Retina (tissue), 1 donor: ENCODE measurements at places on chromosomes 12 and 14.

DNA sequence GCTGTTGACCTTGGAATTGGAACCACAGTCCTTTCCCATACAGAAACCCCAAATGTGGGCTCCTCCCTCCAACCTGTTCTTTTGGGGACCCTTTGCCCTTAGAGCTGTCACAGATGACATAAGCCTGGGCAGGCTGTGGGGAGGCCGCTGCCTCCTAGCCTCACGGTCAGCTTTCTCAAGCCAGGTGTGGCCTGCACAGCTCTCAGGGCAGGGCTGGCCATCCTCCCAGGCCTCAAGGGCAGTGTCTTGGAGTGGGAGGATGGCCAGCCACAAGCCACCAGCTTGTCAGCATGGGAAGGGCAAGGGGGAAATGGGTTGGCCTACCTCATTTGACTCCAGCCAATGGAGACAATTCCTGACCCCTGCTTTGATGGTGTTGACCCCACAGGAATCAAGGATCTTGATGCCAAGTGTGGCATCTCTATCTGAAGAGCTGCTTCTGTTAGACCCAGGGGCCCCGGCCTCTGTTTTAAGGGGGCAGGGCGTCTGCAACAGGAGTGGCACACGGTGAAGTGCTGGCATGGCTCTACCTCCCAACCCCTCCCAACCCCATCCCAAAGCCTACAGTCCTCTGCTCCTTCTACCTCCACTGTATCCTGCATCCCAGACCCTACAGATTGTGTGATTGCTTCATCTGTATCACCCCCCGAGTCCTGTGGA, 11.5 kb downstream of the CBLN3 start:
- no peak for DNase-seq

DNA sequence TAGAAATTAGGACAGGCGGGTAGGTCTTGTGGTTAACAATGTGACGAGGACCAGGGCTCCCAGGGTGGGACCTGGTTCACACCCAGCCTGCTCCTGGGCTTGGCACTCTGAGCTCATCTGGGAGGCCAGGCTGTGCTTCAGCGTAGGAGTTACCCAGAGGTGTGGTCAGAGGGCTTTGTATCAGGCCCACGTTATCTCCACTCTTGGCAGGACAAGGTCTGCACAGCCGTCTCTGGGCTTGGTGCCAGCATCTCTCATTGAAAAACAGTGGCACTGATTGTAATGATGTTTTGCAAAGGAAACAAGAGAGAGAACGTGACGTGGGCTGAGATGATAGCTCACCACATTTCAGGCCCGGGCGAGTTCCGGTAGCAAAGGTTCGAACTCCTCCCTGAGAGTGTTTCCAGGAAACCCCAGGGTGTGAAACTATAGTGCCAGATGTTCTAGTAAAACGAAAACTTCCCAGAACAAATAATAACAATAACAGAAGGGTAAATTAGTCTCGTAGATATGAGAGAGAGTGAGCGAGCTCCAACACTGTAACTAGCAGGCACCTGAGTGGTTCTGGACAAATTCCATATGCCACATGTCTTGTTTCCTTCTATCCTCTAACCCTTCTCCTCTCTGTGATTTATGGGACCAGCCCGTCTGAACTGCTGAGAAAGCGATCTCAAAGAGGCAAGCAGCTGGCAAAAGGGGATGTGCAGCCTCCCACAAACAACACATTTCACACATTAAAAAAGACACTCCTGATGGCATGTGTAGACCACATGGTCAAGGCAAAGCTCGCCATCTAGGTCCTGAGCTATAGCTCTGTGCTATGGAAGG, 227.3 kb downstream of the KTN1 start:
- no peak for DNase-seq

DNA sequence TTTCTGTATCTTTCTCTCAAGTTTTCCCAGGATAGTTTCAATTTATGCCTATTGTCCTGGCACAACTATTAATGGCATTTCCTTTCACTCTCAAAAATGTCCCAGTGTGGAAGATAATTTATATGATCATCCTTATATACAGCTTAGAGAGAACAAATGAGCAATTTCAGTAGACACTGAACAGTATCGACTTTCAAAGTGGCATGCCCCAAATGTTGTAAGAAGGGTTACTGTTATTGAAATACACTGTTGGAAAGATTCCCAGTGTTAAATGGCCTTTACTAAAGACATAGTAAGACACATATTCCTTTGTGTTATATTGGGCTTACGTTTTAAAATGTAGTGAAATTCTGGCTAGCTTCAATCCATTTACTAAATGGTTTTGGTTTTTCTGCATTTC, 202.3 kb upstream of the CDKN3 start:
- no peak for DNase-seq

- no peak for DNase-seq
Measured at GRCh38 chr12:120136093-120136770, 19.7 kb upstream of the RAB35 start.

DNA sequence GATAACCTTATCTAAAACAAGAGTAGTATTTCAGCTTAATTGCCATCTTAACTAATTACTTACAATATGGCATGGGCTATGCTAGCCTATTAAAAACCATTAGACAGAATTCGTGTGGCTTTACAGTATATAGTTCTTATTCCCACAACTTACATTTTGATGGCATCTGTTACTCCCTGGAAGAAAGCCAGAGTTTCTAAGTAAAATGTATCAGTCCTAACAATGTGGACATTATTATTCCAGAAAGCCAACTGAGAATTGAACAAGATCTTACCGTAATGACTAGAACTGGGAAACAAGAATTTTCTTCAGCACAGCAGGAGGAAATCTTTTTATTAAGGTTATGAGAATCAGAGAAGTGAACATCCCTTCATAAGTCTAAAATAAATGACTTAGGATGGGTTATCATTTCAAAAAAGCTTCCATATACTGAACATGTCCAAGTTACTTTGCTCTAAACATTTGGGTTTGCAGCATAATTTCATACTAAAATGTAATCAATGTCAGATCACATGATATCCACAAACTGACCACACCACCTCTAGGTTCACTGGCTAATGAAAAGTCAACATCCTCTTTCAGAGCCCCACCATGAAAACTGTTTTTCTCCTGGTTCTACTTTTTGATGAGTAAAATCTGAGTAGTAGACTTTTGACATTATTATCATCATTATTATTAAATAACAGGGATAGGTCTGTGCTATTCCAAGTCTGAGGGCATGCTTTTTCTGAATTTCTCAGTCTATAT, 179.7 kb downstream of the SSPN start:
- no peak for DNase-seq

DNA sequence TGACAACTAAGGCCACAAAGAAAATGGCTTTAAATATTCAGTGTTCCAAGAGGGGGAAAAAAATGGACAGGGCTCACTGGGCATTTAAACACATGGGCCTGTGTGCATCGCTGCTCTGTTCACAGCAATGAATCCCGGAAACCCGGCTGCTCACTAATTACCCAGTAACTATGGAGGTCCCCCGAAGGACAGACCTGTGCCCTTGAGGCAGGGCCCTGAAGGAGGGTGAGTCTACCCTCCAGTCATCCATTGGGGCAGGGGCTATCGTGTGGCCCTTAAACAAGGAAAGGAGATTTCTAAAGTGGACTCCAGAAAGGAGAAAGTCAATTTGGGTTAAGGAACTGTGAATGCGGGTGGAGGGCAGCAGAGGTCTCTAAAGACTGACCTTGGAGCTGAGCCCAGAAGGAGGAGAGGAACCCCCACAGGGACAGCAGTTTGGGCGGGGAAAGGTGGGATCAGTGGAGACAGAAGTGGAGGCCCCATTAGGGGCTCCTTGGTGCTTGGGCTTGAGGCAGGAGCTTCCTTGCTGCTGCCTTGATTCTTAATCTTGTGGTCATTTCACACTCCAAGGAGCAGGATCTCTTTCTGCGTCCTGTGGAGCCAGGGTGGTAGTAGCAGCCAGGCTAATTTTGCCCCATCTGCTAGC, 1.4 kb upstream of the CLMN start:
- peak; percentile 47 for DNase-seq

DNA sequence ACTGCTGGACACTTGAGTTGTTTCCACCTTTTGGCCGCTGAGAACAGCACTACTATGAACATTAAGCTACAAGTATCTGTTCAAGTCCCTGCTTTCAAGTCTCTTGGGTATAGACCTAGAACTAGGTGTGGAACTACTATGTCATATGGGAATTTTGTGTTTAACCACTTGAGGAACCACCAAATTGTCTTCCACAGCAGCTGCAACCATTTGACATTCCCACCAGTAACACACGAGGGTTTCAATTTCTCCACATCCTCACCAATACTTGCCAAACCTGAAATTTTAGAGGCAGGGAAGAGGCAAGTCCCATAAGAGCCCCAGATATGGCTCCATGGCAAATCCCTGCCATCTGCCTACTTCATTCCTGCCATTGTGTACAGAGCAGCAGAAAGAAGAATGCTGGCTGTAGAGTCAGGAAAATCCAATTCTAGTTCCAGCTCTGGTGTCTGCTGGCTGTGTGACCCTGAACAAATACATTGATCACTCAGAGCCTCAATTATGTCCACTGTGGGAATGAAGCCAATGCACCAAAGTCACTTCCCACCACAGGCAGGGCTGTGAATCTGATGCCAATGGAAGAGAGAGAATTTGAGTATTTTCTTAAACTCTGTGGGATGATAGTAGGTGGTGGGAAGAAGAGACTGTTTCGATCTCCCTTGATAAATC, 17.8 kb downstream of the PITPNM2 start:
- DNase-seq, result no peak

DNA sequence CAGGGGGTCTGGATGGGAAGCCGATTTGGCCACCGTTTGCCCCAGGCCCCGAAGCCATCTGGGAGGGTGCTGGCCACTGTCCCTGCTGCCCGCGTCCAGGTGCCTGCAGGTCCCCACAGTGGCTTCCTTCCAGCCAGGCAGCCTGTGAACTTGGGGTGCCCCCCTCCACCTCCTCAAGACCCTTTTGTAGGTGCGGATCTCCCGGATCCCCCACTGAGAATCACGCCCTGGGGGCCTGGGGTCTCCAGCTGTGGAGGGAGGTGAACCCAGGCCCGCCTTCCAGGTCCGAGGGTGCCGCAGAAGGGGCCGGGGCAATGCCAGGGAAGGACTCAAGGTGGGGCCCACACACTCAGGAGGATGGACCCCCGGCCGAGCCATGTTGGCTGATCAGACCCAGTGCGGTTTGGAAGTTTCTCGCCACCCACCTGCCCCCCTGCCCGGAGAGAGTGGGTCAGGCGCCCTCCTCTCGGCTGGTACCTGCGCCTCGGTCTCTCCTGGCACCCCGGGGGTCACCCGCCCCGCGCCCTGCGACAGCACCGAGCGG, 1.7 kb downstream of the MMP17 start:
- no peak for DNase-seq

GRCh38 chr12:129659961-129660622, 243.7 kb downstream of the TMEM132D start:
- DNase-seq, result peak; percentile 32

GRCh38 chr12:60335745-60336144, 739.9 kb downstream of the SLC16A7 start:
- no peak for DNase-seq

- DNase-seq, result no peak
Measured at GRCh38 chr14:66000766-66001165, 485.4 kb upstream of the CCDC196 start.

- peak; percentile 78 for DNase-seq
Measured at GRCh38 chr14:69543341-69544115, 31.1 kb downstream of the CCDC177 start.

DNA sequence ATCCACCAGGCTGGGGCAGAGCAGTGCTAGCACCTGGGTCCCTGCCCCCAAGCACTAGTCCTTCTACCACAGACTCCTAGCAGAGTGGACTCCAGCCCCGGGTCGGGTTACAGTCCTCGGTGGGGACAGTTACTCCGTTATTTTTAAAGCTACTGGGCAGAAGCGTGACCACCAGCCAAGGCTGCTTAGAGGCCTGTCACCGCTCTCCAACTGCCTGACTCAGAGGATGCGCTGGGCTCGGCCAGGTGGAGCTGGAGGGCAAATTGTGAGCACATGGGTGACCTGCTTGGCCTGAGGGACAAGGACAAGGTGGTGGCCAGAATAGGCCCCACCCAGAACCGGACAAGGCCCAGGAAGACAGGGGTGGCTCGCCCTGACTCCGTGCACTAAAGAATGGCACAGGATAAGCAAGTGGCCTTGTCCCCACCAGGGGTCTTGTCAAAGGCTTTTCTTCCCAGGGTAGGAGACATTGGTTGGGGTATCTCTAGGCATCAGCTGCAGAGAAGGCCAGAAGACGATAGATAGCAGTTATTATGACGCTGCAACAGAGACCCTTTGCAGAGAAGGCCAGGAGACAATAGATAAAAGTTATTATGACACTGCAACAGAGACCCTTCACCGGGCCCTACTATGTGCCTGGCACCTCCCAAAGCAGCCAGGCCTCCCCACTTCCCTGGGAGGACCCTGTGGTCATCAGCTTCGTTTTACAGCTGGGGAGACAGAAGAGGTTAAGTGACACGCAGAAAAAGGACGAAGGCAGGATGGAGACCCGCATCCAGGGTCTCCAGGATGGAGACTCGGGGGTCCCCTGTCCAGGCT, 1.6 kb downstream of the ABCB9 start:
- DNase-seq, result no peak

DNA sequence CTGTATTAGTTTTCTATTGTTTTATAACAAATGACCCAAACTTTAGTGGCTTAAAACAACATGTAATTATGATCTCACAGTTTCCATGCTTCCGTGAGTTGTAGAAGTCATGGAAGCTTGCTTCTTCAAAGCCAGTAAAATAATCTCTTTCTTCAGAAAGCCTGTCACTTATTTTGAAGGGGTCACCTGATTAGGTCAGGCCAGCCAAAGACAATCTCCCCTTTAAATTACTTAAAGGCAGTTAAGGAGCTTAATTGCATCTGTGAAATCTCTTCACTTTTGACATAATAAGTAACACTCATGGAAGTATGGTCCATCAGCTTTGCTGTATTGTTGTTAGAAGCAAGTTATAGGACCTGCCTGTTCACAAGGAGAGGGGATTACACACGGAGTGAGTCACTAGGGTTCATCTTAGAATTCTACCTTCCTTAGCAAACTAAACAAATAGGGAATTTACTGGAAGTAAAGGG, 89.8 kb downstream of the FAR2 start:
- no peak for DNase-seq

GRCh38 chr12:107891967-107892366, 117.5 kb downstream of the ASCL4 start:
- DNase-seq, result no peak

- no peak for DNase-seq
Measured at GRCh38 chr14:32625211-32625610, 296.1 kb downstream of the AKAP6 start.

- no peak for DNase-seq
Measured at GRCh38 chr12:98968896-98969295, 323.8 kb downstream of the APAF1 start.

- DNase-seq, result no peak
Measured at GRCh38 chr12:107086314-107086713, 7.0 kb downstream of the CRY1 start.

DNA sequence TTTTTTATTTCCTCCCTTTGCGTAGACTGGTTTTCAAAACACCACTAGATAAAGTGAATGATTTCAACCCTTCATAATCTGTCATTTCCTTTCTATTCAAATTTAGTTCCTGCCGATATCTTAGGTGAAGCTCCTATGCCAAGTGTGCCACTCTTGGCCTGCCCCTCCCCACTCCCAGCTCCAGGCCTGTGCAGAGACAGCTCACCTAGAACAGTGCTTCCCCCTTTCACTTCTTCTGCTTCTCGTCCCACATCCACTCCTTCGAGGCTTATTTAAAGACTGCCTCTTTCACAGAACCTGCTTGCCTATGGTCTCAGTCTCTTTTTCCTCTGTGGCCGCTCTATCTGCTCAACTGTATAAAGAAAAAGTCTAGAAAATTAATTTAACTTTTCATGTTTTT, 473.8 kb downstream of the RAD51B start:
- no peak for DNase-seq
